ENCODE measurements at places on chromosomes 13 and 19.
A peak's percentile ranks its signal among the peaks of the same experiment; 100 is the strongest.

DNA sequence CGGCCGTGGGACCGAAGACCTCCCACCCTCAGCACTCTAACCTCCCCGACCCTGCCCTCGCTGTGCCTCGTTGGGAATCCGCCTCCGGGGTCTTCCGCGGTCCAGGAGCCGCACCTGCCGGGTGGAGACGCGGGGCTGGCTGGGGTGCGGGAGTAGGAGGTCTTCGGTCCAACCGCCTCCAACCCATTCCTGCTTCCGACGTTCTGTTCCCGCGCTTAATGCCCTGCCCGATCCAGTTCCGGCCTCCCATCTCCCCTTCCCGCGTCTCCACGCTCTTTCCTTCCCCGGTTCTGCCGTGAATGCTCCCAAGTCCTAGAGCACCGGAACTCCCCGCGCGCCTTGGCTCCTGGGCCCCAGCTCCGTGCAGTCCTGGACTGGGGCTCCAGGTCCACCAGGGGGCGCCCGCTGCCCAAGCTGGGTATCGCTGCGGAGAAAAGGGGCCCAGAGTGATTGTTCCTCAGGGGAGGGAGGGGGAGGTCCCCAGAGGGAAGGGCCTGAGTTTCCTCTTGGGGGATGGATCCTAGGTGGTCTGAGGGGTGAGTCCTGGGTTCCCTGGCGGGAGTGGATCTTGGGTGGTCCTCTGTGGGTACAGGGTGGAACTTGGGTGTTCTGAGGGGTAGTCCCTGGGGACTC lies 14.1 kb upstream of the TNFSF9 start:
- peak; percentile 79 for DNase-seq

DNA sequence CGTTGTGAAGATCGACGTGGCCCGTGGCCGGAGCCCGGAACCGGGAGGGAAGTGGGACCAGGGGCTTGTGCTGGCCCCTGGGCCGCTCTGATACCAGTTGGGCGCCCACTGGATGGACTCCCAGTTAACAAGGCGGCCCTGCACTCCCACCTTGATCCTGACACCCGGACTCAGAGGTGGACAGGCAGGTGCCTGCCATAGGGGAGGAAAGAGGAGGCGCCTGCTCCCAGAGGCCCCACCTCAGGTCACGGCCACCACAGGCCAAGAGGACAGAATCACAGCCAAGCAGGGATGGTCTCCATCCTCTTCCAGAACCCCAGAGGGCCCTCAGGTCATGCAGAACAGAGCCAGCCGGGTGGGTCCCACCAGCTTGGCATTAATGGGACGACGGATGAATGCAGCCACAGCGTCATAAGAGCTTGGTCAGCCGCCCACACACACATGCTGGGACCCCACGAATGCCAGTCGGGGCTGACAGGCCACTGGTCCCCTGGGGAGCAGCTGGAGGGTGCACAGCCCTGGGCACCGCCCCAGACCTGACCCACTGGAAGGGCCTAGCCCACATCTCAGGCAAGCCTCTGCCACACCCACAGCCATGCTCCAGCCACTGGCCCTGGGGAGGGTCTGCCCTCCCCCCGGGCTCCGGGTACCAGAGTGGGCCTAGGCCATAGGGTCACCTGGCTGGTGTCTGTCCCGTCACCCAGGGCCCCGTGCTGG lies 9.6 kb upstream of the KLF16 start:
- no peak for DNase-seq

- DNase-seq: no peak
These were observed 63.0 kb downstream of the ITGBL1 start for GRCh38 chr13:101515504-101515903.

DNA sequence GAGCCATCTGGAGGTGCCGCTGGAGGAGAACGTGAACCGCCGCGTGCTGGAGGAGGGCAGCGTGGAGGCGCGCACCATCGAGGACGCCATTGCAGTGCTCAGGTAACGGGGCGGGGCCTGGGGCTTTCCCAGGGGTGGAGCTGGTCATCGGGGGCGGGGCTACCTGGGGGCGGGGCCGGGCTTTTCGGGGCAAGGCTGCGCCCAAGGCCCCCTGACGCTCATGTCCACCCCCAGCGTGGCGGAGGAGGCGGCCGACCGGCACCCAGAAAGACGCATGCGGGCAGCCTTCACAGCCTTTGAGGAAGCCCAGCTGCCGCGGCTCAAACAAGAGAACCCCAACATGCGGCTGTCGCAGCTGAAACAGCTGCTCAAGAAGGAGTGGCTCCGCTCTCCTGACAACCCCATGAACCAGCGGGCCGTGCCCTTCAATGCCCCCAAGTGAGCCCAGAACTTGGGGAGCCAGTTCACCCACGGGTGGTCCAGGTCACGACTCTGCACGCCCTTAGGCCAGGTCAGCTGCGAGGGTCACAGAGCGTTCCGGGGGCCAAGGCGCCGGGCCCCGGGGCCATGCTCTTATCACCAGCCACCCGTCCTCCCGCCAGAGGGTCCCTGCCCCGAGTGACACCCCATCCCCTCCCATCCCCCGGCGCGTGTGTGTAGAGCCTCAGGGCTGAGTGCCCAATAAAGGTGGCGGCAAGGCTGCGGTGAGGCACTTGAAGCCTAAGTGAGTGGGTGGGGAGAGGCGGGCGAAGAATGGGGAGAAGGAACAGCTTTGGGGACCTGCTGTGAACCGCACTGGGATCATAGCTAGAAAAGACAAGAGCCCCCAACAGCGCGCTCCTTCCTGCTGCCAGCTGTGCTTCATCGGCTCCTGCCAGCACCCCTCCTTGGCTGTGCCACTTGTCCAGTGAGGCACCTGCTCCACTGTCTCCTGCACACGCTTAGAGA lies 10.7 kb downstream of the CCDC124 start:
- DNase-seq: no peak

DNA sequence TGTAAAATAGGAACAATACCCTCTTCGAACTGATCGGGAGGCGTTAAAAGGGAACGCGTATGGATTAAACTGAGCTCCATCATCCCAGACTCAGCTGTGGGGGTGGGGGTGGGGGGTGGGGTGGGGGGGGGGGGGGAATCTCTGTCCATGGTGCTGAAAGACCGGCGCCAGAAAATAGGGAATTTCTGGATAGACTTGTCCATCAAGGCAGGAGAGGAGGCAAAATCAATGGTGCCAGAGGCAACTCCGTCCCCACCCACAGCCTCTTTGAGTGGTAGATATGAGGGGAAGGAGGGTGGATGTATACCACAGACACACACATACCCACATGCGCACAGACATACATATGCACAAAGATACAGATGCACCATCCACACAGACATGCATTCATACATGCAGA lies 37.4 kb downstream of the ZNF787 start:
- no peak for DNase-seq

All from stimulated activated CD8-positive, alpha-beta memory T cell treated with anti-CD3 and anti-CD28 coated beads, Interleukin-12 subunit alpha, Interleukin-12 subunit beta, amount 100 ng/mL, for 4 hours (primary cell).